HTR-8/SVneo (cell line): ENCODE measurements at places on chromosomes 2 and 18.

GRCh38 chr2:101038455-101039255 lies 36.6 kb downstream of the RPL31 start:
- DNase-seq = peak; percentile 29

- no peak for DNase-seq
These were observed 194.5 kb downstream of the LOXHD1 start for GRCh38 chr18:46462523-46462922.

DNA sequence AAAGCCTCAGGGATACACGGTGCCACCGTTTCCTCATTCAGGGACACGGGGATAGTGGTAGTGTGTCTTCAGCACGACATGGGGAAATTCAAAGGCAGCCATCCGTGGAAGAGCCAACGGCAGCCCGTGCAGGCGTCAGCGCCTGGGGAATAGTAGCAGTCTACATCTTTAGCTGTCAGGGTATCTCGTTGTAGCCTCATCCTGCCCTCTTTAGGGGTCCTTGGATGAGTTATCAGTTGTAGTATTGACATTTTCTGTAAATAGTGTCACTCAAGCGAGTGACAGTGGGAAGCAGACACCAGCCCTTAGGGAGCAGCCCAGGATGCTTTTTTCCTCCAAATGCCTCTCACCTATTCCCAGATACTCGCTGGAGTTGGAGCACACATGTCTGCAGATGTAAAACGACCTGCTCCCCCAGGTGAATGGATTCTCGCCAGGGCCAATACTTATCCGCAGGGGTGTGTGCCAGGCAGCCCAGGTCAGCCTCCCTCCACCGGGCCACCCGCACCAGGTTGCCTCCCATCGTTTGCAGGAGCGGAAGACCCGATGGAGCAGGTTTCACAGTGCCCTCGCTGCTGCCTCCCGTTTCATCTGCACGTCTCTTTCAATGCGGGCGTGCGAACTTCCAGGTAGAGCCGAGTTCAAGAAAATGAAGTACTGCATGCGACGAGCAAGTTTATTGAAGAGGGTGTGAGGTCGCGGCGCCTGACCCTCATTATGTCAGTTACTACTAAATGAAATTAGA lies 41.0 kb downstream of the AGAP1 start:
- no peak for DNase-seq

DNA sequence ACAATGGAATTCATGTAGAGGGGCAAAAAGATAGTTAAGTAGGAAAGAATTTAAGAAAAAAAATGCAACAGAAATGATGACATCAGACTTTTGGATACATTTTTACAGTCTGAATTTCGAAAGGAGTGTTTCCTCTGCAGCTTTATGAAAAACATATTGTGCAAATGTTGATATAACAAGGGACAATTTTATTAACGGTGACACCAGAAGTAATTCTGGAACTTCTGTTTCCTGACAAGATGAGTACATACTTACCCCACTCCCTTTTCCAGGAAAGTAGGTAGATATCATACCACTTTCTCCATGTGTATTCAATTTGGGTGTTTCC lies 369.6 kb downstream of the FBXO15 start:
- no peak for DNase-seq

- peak; percentile 42 for DNase-seq
These were observed 82.5 kb downstream of the SPRED2 start for GRCh38 chr2:65349863-65350262.

- DNase-seq = no peak
These were observed 68.7 kb upstream of the ZFP36L2 start for GRCh38 chr2:43294973-43295603.

- DNase-seq = no peak
These were observed 1.4 kb downstream of the ARID5A start for GRCh38 chr2:96537734-96538486.

GRCh38 chr2:229689307-229689839 lies 25.0 kb downstream of the DNER start:
- no peak for DNase-seq

GRCh38 chr2:154670083-154670482 lies 28.4 kb upstream of the KCNJ3 start:
- no peak for DNase-seq

DNA sequence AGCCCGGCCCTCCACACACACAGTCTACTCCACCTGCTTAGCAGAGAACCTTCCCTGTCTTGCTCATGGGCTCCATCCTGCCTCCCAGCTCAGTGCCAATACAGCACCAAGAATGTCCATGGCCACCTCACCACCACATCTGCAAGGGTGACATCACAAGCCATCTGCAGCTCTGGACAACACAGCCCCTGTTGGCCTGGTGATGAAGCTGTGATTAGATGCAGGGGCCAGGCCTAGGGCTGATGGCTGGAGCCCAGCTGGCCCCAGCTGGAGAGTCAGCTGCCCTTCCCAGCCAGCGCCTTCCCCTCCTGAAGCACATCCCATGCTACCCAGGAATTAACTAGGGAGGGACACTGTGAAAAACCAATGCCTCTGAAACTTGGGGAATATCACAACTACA lies 91.1 kb downstream of the TTC32 start:
- no peak for DNase-seq

GRCh38 chr18:25016181-25016580 lies 335.8 kb downstream of the ZNF521 start:
- no peak for DNase-seq

- DNase-seq = no peak
These were observed 32.3 kb downstream of the TMEM18 start for GRCh38 chr2:644871-645270.

DNA sequence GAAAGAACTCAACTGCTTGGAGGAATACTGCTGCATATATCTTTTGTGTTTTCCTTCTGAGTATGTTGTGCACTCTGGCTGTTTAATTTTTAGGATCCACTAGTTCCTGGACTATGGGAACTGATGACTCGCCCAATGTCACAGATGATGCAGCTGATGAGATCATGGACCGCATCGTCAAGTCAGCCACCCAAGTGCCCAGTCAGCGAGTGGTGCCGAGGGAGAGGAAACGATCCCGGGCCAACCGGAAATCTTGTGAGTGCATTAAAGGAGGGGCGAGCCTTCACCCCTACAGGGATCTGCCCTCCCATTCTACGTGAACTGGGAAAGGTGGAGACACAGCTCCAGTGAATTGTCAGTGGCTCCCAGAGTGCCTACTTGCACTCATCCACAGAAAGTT lies 59.6 kb downstream of the TPGS2 start:
- DNase-seq = no peak

GRCh38 chr18:23805898-23806297 lies 116.6 kb downstream of the LAMA3 start:
- DNase-seq = no peak

- DNase-seq = no peak
These were observed 40.1 kb upstream of the APCDD1 start for GRCh38 chr18:10414293-10414842.

DNA sequence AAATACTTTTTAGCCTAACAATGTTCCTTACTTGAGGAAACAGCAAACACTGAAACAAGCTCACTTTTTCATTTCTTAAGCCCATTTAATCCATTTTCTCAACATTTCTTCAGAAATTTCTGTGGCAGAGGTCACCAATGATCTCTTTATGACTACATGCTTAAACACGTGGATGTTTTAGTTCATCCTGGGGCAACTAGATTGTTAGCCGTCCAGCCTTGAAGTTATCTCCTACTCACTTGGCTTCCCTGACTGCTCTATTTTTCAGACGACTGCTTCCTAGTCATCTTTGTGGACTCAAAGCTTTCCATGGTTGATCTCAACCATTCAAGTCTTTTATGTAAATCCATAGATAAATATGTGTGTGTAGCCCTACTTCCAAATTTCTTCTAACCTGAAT lies 24.1 kb downstream of the CD302 start:
- DNase-seq = no peak

DNA sequence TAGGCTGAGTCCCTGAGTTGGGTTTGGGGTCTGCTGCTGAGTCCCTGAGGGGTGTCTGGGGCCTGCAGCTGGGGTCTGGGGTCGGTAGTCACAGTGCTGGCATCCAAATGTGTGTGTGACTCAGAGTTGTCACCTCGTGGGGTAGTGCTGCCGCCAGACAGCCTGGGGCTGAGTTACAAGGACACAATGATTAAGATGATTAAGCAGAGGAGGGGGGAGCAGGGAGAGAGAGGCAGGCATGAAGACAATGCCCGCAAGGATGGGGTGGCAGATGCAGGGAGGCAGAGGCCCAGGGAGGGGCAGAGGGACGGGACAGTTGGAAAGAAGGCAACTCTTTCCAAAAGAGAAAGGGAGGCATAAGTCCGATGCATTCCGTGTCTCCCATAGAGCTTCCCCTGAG lies 120.2 kb downstream of the CELF4 start:
- no peak for DNase-seq

DNA sequence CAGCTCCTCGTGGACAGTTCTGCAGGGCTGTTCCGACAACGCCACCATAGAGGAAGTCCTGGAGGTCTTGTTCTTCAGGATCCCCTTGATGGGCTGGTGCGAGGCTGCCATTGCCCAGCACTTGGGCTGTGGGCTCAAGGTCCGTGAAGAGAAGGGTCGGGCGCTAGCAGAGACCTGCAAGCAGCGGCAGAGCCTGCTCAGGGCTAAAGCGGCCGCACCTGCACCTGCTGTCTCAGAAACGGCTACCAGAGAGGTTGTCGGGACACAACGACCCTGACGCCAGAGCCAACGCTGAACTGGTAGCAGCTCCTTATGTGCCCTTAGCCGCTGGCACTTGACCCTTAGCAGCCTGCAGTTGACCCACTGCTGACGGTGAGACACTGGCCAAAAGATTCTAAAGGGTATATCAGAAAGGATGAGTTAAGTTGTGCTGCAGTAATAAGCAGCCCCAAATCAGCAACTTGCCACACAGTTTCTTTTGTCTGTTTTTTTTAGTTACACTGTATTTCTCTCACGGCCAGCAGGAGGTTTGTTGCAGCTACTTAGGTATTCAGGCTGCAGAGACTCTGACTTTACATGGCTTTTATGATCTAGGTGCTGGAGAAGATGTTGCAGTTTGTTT lies 55.5 kb upstream of the ST6GAL2 start:
- no peak for DNase-seq

GRCh38 chr2:240226672-240227537 lies 86.4 kb upstream of the OTOS start:
- DNase-seq = no peak

- no peak for DNase-seq
These were observed 49.9 kb upstream of the ARL4C start for GRCh38 chr2:234546770-234547169.

DNA sequence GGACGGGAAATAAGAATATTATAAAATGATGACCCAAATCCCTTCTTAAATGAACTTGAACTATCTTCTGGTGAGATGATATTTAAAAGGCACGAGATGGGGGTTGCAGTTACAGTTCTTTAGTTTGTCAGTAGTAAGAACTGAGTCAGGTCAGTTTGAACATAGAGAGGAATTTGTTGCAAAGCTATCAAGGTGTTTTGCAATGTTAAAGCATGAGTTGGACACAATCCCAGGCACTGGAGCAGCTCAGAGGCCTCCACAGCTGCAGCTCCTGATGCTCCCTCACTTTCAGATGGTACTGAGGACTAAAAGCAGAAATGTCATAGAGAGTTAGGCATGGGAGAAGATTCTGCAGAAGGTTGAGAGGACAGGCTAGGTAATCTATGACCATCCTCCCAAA lies 236.0 kb downstream of the BCL2 start:
- no peak for DNase-seq

DNA sequence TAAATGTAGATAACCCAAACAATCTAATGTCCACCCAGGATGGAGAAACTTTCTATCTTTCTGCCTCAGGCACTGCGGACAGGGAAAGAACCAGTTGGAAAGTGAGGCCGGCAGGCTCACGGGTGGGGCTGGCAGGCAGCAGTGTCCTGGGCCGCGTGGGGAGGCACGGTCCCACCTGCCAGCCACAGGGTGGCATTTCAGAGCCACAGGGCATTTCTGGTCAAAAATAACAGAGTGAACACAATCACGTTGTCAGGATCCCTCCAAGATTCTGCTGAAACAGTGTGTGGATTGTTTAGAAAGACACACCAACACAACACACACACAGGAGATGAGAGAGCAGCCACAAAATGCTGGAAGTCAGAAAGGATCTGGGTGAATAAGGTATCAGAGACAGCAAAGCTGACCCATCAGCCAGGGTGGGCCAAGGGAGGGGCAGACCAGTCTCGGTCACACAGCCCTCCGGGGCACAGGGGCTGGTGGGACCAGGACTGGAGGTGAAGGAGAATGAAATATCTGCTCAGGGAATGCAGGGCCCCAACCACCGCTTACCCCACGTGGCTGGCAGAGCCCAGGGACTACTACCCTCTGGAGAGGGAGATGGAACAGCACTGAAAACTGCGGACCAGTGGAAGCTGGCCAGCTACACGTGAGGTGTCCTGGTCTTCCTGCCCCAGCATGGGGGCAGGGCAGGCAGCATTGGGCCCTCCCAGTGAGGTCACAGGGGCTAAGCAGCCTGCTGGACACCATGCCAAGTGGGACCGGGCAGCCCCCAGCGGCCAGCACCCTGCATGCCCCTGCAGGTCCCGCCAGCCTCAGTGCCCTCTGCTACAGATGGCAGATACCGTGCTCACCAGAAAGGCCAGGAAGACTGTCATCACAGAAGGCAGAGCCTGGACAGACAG lies 173.9 kb downstream of the HDAC4 start:
- no peak for DNase-seq

DNA sequence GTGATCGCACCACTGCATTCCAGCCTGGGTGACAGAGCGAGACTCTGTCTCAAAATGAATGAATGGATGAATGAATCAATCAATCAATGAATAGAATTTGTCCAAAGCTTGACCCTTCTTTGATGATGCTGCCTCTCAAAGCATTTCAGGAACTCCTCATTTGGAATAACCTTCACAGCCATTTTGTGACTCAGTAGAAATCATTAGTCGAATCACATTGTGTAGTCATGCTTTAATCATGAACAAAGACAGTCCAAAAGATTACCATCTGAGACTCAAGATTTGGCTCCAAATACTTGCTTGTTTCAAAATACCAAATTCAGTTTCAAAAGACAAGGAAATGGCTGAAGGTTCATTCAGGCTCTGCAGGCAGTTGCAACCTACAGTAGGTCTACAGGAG lies 83.1 kb downstream of the VWA3B start:
- DNase-seq = no peak

DNA sequence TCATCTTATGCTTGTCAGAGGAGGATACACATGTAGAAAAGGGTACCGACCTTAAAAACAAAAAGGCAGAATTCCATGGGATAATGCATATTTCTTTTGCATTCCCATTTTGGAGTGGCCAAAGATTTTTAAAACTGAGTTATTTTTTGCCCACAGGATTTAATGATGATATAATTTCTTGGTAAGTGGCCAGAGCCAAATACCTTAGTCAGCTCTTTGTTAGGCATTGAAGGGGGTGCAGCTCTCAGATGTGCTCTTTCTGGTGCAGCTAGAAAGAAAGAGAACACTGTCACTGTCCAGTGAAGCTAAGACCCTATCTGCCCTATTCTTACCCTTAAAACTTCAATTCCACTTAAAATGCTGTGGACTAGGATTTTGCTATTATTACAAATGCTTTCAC lies 10.8 kb downstream of the COQ10B start:
- no peak for DNase-seq

DNA sequence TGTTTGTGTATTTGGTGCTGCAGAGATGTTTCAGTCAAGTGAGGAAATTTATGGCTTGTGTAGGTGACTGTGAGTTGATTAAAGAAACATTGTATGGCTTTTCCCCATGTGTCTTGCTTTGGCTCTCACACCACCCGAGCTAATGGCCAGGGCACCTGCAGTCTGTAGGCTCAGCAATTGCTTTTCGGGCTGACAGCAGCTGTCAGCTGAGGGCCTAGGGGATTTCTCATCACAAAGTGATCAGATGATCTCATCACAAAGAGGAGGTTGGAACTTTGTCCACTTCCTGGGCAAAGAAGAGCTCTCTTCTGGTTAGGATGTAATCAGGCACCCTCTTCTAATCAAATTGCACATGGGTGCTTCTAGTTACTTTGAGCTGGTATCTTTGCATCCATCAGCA lies 632.2 kb downstream of the SLC4A3 start:
- DNase-seq = no peak

GRCh38 chr18:12231040-12231882 lies 22.9 kb upstream of the CIDEA start:
- no peak for DNase-seq
